ENCODE measurements at places on chromosomes 3 and 15.

DNA sequence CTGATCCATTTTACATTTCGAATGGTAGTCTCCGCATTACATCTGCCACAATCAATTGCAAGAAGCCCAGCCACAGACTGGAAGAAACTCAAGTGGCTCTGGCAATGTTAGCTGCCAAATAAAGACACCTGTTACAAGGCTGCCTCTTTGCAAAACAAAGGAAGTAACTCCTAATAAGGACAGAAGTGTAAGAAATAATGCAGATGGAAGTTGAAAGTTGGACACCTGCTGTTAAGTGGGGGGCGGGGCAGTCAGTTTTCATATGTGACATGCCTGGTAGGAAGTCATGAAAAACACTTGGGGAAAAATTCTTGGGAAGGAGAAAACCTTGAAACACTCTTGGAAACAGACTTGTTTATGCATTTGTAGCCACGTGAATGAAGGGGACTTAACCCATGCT is 54.1 kb upstream of the ATP2C1 start:
- no peak for DNase-seq

DNA sequence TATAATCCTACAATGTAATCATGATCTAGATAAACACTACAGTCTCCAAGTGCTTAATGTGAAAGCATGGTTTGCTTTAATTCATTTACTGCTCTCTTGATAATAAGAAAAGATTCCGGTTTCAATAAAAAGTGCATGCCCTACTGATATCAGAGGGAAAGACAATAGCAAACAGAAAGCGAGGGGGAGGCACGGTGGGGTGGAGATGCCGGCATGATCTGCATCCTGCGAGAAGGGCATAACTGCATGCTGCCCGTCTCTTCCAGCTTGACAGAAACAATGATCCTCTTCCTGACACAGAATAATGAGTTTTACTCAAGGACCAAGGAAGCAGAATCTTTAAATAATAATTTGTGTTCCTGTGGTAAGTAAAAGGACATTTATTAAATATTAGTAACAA is 51.7 kb downstream of the GOLIM4 start:
- DNase-seq: no peak

DNA sequence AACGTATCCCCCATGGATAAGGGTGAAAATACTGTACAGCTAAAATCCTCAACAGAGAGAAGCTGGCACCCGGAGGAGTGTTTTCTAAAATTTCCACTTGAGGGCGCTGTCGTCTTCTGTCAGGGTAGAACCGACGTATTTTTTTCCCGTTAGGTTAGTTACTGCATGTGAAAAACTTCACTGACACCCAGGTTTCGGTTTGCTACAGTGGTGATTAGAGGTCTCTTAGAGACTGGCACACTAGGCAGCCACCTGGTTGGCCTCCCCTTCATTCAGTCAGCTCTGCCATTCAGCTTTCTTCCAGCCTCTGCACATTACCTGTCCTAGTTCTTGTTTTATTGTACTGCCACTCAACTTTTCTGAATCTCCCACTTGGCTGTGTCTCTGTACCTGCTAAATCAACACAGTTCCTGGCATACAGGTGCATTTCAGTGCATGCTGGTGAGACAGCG is 18.4 kb downstream of the CCK start:
- peak; percentile 68 for DNase-seq

DNA sequence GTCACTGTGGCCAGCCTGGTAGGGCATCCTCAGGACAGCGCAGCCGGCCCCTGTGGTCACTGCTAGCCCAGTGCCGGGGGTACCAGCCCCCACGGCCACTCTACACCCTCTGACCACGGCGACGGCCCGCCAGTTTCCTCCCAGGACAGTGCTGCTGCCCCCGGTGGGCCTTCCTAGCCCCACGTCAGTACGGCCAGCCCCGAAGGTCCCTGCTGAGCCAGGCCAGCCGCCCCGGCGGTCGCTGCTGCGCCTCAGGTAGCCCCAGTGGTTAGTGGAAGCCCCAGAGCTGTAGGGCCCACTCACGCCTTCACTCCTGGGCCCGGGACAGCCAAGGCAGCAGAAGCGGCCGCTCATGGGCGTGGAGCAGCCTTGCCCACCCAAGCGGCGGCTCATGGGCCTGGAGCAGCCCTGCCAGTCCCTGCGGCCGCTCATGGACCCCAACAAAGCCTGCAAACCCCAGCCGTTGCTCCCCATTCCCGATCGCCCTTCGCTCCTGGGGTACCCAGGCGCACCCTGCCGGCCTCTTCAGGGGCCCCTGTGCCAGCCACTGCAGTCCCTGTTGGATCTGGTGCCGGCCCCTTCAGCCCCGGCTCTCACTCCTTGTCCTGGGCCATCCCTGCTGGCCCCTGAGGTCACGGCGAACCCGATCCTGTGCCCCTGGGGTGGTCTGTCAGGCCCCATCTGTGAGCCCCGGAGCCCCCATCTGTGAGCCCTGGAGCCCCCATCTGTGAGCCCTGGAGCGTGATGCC is 9.5 kb upstream of the ROPN1B start:
- no peak for DNase-seq

DNA sequence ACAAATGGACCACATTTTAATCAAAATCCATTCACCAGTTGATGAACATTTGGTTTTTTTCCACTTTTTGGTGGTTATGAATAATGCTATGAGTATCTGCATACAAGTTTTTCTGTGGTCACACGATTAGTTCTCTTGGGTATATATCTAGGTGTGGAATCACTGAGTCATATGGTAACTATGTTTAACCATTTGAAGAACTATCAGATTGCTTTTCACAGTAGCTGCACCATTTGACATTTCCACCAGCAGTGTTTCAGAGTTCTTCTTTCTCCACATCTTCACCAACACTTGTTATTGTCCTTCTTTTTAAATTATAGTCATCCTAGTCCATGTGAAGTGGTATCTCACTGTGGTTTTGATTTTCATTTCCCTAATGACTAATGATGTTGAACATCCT is 33.3 kb upstream of the ATG7 start:
- no peak for DNase-seq

- no peak for DNase-seq
Observed at GRCh38 chr3:126746395-126747177, 42.5 kb downstream of the CHCHD6 start.

Measured in NCI-H82 (cell line).